Mesenteric fat pad (tissue), 1 donor: ENCODE measurements at places on chromosomes 2 and 18.
A peak's percentile ranks its signal among the peaks of the same experiment; 100 is the strongest.

DNA sequence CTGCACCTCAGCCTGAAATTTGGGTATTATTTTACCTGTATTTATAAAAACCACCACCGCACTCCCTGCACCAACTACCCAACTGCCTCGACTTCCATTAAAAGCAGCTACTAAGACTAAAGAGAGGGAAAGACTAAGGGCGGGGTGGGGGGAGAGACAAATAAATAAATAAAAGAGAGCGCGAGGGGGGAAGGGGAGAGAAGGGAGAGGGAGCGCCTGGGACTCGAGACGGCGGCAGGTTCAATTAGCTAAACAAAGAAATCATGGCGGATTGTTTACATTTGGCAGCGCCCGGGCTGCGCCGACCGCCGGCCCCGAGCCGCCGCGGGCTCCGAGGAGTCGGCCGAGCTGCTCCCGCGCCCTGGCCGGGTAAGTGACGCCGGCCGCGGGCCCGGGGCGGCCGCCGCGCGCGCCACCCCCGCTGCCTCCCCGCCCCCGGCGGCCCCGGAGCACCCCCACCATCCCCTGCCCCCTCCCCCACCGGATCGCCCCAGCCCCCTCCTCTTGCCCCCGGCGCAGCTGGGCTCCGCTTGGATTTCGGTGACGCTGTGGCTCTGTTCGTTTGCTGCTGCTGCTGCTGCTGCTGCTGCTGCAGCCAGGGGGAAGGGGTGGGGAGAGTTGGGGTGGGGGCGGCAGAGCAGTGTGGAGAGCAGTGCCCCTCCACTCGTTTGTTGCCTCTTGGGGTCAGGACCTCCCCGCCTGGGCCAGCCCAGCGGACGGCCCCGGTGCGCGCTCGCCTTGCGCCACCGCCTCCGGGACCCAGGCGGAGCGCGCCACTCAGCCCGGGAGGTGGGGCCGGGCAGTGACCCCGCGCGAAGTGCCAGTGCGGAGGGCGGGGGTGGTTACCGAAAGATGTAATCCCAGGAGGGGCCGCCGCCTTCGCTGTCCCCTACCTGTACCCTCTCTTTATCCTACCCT lies 187.2 kb upstream of the FANCL start:
- no peak for DNase-seq

GRCh38 chr2:23322567-23323197 lies 62.3 kb upstream of the KLHL29 start:
- DNase-seq = no peak

GRCh38 chr2:10932345-10933151 lies 20.8 kb downstream of the KCNF1 start:
- no peak for DNase-seq

DNA sequence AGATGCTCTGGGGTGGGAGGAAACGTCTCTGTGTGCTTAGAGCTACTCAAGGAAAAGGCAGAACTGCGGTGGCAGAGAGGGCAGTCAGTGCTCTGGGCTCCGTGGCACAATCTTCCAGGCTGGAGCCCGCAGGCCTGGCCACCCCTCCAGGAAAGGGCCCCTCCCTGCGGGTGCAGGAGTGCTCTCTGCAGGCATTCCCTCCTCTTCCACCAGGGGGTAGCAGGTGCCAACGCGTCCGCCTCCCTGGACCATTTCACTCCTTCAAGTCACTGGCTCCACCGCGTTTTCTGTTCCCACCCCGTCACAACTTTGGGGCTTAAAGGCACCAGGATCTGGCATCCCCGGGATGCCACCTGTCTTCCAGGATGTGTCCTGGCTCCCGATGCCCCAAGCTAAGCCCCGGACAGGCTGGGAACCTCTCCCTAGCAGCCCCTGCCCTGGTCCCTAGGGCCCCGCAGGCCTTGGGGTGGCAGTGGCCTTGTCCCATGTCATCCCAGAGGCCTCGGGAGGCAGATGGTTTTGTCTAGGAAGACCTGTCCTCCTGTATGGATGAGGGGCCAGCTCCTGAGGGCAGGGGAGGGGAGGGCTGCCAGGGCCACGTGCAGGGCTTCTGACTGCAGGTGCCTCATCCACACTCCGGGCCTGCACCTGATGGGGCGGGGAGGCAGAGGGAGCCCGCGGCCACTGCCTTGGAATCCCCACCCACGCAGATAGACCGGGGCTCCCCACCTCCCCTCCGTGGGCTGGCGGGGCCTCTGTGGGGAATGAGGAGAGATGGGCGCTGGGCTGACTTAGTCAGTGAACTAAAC lies 26.4 kb downstream of the KCNIP3 start:
- no peak for DNase-seq

DNA sequence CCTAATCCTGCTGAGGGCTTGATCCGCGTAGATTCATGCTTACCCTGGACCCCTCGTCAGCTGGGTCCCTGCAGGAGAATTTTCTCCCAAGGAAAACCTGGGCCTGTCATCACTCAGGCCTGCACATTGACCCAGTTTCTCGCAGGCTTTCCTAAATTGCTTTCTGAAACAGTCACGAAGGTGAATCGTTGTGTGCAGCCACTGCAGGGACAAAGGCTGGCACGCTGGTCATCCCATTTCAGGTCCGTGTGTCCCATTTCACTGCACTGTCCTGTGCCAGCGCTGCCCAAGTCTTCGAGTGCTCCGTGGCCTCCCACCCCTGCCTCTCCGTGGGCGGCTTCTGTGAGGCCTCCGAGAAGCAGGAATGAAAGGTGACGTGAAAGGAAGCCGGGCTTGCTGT lies 62.8 kb upstream of the YWHAQ start:
- DNase-seq = no peak

GRCh38 chr2:160062292-160063005 lies at the start of gene PLA2R1:
TSS of gene PLA2R1 (minus strand) at chr2:160062615. CDS start at chr2:160062403, 212 bp downstream.
- DNase-seq = no peak

GRCh38 chr2:70871398-70872211 lies 36.0 kb upstream of the CD207 start:
- peak; percentile 95 for DNase-seq

- DNase-seq = no peak
These were observed 7.8 kb upstream of the KIF5C start for GRCh38 chr2:148867079-148867769.

GRCh38 chr2:98293931-98294687 lies 52.1 kb upstream of the CNGA3 start:
- DNase-seq = no peak

DNA sequence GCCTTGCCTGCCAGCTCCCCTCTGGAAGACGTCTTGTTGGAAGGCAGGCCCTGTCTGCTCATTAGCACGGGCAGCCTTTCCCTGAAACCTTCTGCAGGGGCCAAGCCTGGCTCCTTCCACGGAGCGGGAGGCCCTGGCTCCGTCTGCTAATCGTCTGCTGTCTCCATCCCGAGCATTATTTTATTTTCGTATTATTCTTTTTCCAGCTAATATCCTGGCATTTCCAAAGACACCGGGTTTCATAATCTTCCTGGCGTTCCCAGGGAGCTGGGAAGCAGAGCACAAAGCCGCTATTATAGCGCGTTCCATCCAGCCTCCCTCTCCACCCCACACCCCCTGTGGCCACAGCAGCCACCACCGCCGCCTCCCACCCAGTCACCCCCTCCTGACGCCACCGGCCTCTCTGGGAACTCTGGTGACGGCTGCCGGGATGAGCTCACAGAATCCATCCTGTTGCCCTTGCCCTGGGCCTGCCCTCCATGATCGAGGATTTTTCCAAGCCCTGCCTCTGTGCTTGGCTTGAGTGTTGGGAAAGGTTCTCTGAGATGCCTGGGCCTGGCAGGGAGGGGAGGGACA lies 125.5 kb downstream of the DYSF start:
- DNase-seq = no peak

GRCh38 chr18:848062-848861 lies 36.2 kb upstream of the YES1 start:
- no peak for DNase-seq

GRCh38 chr2:196275646-196276352 lies 104.4 kb upstream of the STK17B start:
- DNase-seq = no peak

GRCh38 chr2:208531361-208531760 lies 124.8 kb downstream of the PTH2R start:
- DNase-seq = no peak

GRCh38 chr18:44171301-44171700 lies 509.4 kb upstream of the SETBP1 start:
- DNase-seq = no peak

DNA sequence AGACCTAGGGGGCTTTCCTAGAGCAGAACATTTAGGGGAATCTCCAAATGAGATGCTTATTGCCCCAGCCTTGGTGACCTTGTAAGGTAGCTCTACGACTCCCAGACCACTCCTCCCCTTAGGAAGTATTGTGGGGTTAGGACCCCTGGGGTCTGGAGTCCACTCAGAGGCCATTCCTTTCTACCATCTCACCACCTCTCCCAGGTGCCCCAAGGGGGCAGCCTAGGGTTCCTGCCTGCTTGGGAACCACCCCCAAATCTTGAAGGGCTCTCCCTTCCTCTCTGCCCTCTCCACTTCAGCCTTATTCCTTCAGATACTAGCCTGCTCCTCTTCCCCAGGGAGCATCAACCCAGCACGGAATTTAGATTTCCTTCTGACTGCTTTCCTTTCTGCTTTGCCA lies 17.5 kb upstream of the EXOC6B start:
- no peak for DNase-seq
